ENCODE measurements at places on chromosomes 7 and 10. TPM values are rescaled to one million over a fixed set of nuclear protein-coding genes. Genes with fewer than 3 reads are reported as not detected.

The PRRT4 gene
- total RNA-seq = 0.47 TPM

The GHRHR gene
- not detected for total RNA-seq

The FZD1 gene
- total RNA-seq = 20.1 TPM

The UPP1 gene
- total RNA-seq = 61.0 TPM

DNA sequence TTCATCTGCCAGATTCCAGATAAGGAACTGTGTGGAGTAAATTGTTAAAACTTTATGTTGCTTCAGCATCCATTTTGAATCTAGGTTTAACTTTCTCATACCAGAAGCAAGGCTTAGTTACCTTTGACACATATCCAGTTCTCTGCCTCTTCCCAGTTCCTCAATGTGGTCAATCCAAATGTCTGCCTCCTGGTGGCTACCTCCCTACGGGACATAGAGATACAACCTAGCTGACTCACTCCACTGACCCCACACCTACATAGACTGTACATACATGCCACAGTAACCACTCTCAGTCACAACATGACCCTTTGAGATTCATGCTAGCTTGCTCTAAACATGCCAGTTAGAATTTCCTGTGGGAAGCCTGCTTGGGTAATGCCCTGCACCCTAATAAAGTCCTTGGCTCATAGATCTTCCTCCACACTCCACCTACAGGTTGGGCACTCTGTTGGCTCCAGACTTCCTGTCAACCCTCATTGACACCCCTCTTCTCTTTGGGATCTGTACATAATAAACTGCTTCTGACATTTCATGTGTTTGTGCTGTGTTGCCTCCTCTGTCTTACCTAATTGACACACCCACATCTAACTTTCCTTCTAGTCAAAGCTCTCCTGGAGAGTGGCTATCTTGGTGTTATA lies 278.1 kb downstream of the HTR7 start:
- H3K36me3 ChIP-seq = no peaks in the 10 kb centered on the region
- H3K27me3 ChIP-seq = no peaks in the 10 kb centered on the region
- DNase-seq = no peak
- no peak overlapping the region for H3K27ac ChIP-seq
- no peak overlapping the region for H3K4me3 ChIP-seq

DNA sequence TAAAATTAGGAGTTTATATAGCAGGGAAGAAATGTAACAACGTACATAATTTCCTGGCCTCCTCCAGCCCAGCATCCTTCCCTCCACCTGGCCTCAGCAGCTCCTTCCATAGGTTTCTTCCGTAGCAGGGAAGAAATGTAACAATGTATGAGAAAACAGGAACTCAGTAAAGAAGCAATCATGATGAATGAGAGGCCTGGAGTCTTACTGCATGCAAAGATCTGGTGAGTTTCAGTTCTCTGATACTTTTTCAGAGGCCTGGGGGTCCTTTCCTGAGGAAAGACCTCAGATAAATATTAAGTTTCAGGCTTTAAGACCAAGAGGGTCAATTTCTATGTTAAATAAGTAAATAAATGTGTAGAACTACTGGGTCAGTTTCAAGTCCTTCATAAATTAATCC lies 155.7 kb upstream of the C7orf33 start:
- no peaks in the 10 kb centered on the region for H3K4me1 ChIP-seq
- H3K4me3 ChIP-seq = no peak overlapping the region
- no peaks in the 10 kb centered on the region for H3K27me3 ChIP-seq
- no peaks in the 10 kb centered on the region for H3K36me3 ChIP-seq

DNA sequence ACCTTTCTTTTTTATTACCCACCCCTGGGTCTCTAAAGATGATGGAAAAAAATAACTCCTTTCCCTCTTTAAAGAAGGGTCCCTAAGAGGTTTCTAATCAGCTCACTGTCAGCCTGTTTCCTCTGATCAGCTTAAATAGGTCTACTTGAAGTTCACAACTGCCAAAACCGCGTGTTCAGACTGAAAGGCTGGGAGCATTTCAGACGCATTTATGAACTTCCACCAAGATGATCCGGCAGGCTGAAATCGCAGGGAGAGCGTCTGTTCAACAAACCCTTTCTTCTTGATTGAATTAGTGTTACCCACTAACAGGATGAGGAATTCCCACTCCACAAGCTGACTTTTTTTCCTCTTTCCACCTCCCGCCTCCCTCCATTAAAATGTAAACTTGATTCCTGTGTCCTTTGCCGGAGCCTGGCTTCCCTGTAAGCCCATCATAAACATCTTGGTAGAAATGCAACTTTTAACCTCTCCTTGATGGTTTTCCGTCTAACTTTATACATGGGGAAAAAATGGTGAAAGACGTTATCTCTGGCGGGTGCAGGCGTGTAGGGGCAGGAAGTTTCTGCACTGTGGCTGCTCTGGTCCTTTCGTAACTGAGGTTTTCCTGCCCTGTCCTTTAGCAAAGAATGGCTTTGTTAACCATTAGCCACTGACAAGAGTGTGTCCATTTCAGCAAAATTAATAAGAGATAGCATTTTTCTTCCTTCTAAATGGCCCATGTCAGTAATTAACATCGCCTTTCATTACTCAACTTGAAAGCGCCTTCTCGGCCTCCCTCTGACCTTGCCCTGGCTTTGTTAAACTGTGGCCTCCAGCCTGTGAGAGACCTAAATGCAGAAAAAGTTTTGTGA lies 130.7 kb downstream of the BAMBI start:
- no peak overlapping the region for H3K4me3 ChIP-seq
- H3K36me3 ChIP-seq = no peaks in the 10 kb centered on the region
- peak overlapping the region; percentile 57 for H3K27ac ChIP-seq
- no peaks in the 10 kb centered on the region for H3K27me3 ChIP-seq
- no peak for DNase-seq
- peaks cover 29% of the 10 kb centered on the region for H3K4me1 ChIP-seq

- no peaks in the 10 kb centered on the region for H3K27me3 ChIP-seq
- H3K4me3 ChIP-seq = no peak overlapping the region
- no peaks in the 10 kb centered on the region for H3K4me1 ChIP-seq
- no peak for DNase-seq
These were observed 72.1 kb upstream of the TRIM24 start for GRCh38 chr7:138387755-138388475.

DNA sequence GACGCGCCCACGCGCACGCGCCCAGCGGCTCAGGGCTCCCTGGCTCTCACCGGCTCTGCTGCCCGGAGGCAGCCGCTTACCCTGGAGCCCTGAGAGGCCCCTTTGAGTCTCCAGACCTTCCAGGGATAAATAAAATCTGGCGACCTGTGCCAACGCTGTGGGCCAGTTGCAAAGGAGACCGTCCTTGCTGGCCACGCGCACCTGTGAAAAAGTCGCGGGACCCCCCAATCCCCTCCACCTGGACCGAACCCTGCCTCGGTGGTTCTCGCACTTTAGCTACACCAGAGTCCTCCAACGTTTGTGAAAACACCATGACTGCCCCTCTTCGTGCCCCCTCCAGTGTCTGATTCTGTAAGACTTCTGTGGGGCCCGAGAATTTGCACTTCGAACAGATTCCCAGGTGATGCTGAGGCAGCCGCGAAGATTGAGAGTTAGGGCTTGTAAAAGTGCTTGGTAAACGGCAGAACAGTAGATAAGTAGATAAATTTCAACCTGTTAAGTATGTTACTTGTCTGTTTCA lies 102.4 kb upstream of the SVIL start:
- H3K27ac ChIP-seq = peak overlapping the region; percentile 98
- H3K4me3 ChIP-seq = peak overlapping the region; percentile 71
- H3K36me3 ChIP-seq = no peaks in the 10 kb centered on the region
- H3K4me1 ChIP-seq = peaks cover 16% of the 10 kb centered on the region

DNA sequence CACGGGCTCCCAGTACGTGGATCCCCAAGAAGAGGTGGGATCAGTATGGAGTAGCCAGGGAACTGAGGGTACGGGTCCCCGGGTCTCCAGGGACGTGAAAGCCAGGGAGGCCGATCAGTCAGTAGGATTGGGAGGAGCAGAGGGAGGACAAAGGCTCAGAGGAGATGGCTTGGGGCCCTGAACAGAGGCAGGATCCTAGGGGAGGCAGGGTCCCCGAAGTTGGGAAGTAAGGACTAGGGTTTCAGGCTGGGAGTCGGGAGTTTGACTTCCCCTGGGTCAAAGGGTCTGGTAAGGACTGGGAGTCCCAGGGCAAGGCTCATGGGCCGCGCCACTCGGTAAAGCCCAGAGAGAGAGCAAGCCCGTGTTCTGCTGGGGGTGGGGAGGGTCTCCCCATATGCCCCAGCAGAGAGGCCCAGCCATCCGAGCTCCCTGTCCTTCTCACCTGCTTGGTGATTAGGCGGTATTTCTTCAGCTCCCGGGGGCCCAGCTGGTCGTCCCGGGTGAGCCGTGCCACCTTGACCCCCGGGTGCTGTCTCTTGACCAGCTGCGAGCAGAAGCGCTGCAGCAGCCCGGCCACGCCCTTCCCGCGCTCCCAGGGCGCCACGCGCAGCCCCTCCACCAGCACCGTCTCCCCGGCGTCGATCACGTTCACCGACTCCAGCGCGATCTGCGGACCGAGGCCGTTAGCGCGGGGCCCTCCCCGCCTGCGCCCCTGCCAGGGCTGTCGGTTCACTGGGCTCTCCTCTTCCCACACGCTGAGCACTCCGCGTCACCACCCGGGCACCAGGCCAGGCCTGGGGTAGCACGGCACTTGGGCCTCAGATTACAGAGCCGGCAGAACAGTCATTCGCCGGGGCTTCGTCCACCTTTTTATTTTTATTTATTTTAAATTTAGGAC lies 7.0 kb downstream of the NAT16 start:
- H3K4me1 ChIP-seq = peaks cover 32% of the 10 kb centered on the region
- H3K4me3 ChIP-seq = peak overlapping the region; percentile 13
- H3K36me3 ChIP-seq = no peaks in the 10 kb centered on the region
- peak; percentile 83 for DNase-seq

- H3K4me3 ChIP-seq = no peak overlapping the region
- H3K27me3 ChIP-seq = no peaks in the 10 kb centered on the region
- no peaks in the 10 kb centered on the region for H3K36me3 ChIP-seq
- no peaks in the 10 kb centered on the region for H3K4me1 ChIP-seq
- no peak overlapping the region for H3K27ac ChIP-seq
These were observed 300.8 kb downstream of the SDHAF3 start for GRCh38 chr7:97418312-97418711.

DNA sequence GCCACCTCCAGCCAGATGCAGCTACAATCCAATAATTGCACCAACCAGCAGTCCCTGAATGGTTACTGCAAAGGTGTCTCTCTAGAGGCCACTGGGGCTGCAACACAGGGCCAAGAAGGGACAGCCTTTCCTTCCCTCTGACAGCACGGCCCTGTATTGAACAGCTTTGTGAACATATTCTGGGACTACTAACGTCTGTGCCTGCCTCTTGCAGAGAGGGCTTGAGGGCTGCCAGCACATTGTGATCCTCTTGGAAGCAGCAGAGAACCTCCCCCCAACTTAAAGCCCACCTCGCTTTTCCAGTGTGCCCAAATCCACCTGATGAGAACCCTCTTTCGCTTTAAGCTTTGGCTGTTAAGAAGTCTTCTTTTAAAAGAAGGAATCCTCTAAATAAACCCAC lies 415.9 kb downstream of the RPS24 start:
- DNase-seq = no peak
- H3K36me3 ChIP-seq = no peaks in the 10 kb centered on the region
- no peak overlapping the region for H3K27ac ChIP-seq

DNA sequence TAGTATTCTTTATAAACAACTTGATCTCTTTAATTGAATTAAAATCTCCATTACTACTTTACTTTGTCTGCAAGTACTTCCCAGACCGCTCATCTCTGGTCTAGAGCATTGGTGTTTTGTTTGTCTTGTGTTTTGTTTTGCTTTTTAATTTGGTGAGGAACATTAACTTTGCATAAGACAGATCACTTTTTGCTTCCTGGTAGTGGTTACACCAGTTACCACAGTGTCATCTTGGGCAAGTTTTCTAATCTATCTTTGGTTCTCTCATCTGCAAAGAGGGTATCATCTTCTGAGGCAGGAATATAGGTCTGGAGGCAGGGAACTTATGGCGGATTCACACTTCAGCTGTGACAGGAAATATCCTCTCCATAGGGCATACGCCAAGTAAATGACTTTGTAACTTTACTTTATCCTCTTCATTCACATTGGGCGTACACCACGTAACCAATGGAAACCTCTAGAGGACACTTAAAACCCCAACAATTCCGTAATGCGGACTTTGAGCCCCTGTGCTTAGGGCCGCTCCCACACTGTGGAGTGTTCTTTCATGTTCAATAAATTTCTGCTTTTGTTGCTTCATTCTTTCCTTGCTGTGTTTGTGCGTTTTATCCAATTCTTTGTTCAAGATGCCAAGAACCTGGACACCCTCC lies 83.2 kb upstream of the JAZF1 start:
- no peaks in the 10 kb centered on the region for H3K27me3 ChIP-seq
- H3K27ac ChIP-seq = no peak overlapping the region
- no peak overlapping the region for H3K4me3 ChIP-seq
- H3K4me1 ChIP-seq = no peaks in the 10 kb centered on the region
- no peaks in the 10 kb centered on the region for H3K36me3 ChIP-seq
- no peak for DNase-seq

- peaks cover 29% of the 10 kb centered on the region for H3K4me1 ChIP-seq
- no peaks in the 10 kb centered on the region for H3K36me3 ChIP-seq
- no peak overlapping the region for H3K4me3 ChIP-seq
- H3K27ac ChIP-seq = no peak overlapping the region
These were observed 344.6 kb downstream of the RNLS start for GRCh38 chr10:88238615-88238914.

DNA sequence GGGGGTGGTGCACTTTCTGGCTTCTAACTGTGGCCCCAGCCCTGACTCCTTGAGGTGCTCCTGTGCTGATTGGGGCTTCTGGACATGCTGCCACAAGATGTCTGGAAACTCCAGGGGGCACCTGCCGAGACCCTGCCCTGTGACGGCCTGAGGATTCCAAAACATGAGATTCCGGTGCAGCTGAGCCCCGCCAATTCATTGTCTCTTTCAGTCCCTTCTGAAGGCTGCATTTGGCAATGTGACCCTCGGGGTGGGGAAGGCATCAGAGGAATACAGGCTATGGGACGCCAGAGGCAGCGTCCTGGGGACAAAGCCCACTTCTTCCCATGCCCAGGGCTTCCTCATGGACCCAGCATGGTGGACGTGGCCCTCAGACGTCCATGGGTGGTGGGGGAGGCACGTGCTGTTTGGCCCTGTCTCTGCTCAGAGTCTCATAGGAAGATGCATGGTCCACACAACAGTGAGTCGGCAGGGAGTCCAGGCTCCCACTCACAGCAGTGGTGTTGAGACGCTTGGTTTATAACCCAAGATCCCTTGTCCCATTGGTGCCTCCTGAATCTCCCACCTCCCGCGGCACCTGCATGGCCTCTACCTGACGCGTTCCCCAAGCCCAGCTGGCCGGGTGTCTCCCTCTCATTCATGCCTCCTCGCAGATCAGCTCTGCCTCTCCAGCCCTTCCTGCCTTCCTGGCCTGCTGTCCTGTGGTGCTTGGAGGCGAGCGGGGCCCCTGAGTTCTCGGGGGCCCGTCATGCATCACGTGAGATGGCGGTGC lies 129.9 kb downstream of the WDR37 start:
- no peaks in the 10 kb centered on the region for H3K36me3 ChIP-seq
- DNase-seq = peak; percentile 32
- no peak overlapping the region for H3K27ac ChIP-seq
- peaks cover 4% of the 10 kb centered on the region for H3K27me3 ChIP-seq
- H3K4me1 ChIP-seq = no peaks in the 10 kb centered on the region

GRCh38 chr7:103532955-103533354 lies 86.9 kb upstream of the SLC26A5 start:
- no peak for DNase-seq
- no peak overlapping the region for H3K27ac ChIP-seq
- no peaks in the 10 kb centered on the region for H3K27me3 ChIP-seq
- H3K4me3 ChIP-seq = no peak overlapping the region
- H3K4me1 ChIP-seq = no peaks in the 10 kb centered on the region

GRCh38 chr10:5590816-5591215 lies 66.1 kb downstream of the CALML3 start:
- no peaks in the 10 kb centered on the region for H3K27me3 ChIP-seq
- no peaks in the 10 kb centered on the region for H3K36me3 ChIP-seq
- DNase-seq = peak; percentile 34
- no peak overlapping the region for H3K27ac ChIP-seq
- peaks cover 5% of the 10 kb centered on the region for H3K4me1 ChIP-seq
- no peak overlapping the region for H3K4me3 ChIP-seq

Data from lower lobe of right lung (tissue), 2 donors.